ENCODE measurements at places on chromosomes 1 and 21.

GRCh38 chr1:67149179-67149770, 14.5 kb upstream of the C1orf141 start:
- no peak for DNase-seq

DNA sequence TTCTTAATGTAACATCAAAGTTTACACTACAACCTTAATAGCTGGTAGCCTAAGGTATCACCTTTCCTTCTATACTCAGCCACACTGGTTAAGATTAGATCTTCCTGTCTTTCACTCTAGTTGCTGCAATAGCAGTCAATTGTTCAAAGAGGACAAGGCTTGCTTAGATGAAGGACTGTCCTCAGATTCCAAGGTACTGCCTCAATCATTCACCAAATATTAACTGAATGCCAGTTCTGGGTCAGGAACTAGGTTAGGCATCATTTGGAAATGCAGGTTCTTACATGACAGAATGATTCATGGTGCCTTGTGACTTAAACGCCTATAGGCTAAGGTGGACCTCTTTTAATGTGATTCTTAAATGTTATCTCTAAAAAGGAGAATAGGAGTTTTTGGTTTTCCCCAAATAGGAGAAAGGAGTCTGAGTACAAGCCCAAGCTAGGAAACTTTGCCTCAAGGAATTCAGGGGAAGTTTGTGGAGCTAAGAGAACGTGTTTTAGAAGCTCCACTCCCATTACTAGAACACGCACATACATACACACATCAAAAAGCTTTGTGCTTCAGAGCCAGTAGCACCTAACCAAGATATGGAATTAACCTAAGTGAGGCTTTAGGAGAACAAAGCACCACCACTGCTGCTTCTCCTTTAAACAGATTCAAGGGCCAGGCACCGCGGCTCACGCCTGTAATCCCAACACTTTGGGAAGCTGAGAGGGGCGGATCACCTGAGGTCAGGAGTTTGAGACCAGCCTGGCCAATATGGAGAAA, 8.5 kb upstream of the WDR47 start:
- DNase-seq, result peak; percentile 34

- no peak for DNase-seq
These were observed 54.6 kb downstream of the S100B start for GRCh38 chr21:46550116-46550941.

GRCh38 chr1:178684542-178685000, 40.5 kb upstream of the RALGPS2 start:
- no peak for DNase-seq

DNA sequence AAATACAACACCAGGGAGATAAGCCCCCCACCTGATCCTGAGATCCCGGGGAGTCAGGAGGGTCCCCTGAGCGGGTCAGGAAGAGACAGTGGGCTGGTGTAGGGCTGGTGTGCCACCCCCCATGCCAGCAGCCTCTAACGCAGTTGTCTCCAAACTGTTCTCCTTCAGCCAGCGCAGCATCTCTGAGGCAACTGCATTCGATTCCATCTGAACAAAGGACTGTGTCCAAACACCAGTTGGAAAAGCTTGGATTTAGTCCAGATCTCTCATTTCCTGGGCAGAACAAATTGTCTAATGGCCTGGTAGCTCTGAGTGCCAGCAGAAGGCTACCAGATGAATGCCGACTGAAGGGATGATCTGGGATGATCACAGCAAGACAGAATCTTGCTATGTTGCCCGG, 44.1 kb upstream of the EIF4G3 start:
- DNase-seq, result no peak

DNA sequence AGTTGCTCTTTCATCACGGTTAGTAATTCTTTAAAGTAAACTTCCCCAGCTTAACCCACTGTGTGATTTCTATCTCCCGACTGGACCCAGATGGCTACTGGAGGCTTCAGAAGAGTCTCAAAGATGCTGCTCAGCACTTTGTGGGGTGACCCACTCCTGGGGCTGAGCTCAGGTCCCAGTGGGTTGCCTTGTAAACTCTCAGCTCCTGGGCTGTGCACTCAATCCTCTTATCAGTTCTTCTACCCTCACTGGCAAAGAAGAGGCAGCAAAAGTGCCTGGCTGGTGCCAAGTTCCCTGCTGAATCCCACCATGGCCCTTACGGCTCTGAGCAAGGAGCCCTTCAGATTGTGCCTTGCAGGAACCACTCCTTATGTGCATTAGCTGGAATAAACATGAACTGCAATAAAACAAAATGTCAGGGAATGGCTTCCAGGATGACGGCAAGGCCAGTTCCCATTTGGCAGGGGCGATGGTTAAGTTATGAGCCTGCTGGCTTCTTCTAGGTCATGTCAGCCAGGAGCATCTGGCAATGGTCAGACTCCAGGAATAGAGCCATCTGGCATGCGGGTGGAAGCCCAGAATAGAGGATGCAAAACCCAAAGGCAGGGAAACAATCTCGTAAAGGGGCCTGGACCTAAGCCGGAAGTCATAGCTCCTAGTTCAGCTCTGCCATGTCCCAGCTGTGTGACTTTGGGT, 6.8 kb downstream of the MYOC start:
- DNase-seq, result no peak

GRCh38 chr1:56570924-56571372, 8.4 kb downstream of the PLPP3 start:
- DNase-seq, result no peak

DNA sequence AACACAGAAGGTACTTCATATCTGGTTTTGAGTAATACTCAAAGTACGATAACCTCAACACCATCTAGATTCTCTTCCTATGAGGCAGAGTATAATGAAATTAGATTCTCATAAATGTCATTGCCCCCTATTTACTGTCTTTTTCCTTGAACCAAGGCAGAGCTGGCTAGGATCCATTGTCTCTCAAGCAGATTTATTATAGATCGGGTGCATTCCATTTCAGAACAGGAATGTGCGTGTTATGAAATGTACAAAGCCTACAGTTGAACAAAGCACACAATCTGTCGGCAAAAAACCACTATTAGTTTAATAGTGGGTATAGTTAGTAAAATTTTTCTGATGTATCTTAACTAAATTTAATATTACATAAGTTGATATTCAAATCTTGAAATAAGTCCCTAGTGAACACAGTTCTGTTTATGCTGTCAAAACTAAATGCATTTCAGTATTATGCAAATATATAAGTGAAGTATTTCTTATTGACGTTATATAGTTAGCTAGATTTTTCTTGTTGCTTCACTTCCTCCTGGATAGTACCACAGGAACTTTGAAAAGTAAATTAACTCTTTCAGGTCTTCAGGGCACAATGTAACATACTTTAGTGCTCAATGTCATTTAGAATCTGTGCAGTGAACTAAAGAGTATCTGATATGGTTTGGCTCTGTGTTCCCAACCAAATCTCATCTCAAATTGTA, 92.1 kb downstream of the DDAH1 start:
- no peak for DNase-seq

GRCh38 chr1:89530444-89531089, 5.9 kb downstream of the LRRC8B start:
- no peak for DNase-seq

- no peak for DNase-seq
These were observed 303.7 kb downstream of the HLX start for GRCh38 chr1:221182791-221183533.

DNA sequence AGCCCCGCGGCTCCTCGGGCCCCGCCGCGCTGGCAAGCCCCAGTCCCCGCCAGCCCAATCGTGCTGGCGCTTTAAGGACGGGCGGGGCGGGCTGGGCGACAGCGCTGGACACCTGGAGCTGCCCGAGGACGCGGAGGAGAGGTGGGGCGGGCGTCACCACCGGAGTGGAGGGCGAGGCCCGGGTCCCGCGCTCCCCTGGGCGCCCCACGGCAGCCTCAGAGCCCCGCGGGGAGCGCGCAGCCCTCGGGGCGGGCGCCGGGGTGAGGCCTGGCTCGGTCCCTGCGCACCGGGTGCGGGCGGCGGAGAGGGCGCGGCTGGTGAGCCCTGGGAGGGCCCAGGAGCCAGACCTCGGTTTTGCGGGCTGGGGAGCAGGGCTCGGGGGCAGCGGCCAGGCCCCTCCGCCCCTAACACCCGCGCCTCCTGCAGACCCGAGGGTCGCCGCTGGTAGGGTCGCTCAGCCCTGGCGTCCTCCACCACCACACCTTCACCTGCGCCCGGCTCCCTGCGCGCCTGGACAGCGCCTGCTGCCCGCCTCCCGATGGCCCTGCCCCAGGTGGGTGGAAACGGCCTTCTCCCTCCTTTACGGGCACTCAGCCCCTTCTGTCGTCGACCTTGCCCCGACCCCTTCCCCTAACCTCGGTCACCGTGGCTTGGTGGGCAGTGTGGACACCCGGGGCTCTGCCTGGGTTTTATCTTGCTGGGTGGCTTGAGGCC, at the start of gene TMEM61:
Gene TMEM61 (plus strand): TSS at position 101 of the 714 bp plus-strand sequence. CDS start 438 bp downstream, at position 539.
- no peak for DNase-seq
